ENCODE measurements at places on chromosomes 16 and 17.

DNA sequence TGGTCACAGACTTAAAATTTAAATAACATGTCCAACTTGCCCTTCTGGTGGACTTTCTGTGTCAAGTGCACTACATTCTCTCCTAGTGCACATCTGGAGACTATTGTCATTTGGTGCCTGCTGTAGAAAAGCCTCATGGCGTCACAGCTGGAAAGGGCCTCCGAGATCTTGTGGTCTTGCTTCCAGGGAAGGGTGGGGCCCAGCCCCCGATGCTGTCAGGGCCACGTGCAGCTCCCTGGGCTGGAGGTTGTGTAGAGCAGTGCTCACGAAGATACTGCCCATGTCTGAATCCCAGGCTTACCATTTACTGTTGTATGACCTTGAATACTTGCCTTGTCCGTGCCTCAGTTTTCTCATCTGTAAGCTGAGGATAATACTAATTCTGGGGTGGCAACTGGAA lies 6.8 kb upstream of the MPRIP start:
- no peak for DNase-seq

DNA sequence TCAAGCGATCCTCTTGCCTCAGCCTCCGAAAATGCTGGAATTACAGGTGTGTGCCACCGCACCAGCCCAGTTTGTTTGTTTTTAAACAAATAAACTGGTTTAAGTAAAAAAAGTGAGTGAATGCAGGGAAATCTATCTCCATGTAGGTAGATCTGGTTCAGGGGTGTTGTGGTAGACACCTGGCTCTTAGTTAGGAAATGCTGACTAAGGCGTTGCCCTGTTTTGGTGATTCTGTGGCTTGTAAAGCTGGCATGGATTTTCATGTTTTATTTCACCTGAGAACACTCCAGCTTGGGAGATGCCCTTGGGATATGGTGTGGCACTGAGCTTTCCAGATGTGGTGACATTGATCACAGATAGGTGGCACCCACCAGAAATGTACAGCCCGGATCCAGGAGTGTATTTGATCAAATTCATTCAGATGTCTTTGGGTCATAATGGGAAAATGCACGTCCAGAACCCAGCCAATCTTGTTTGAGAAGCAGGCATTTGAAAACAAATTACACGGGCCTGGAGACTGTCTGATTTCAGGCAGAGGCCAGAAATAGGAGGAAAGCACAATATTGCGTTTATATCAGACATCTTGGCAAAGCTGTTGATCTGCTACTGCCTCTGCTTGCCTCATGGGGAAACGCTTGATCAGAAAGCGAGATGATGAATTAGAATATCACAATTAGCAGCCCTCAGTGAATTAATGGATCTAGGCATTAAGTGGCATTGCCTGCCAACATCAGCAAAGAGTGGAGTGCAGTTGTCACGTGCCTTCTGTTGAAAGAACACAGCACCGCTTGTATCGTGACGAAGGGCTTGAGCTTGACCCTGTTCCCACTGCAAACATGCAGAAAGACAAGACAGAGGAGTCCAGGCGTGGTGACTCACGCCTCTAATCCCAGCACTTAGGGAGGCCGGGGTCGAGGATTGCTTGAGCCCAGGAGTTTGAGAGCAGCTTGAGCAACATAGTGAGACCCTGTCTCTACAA lies 7.3 kb upstream of the IL34 start:
- DNase-seq: peak; percentile 90

GRCh38 chr16:57501492-57501891 lies 15.2 kb upstream of the DOK4 start:
- DNase-seq: no peak

DNA sequence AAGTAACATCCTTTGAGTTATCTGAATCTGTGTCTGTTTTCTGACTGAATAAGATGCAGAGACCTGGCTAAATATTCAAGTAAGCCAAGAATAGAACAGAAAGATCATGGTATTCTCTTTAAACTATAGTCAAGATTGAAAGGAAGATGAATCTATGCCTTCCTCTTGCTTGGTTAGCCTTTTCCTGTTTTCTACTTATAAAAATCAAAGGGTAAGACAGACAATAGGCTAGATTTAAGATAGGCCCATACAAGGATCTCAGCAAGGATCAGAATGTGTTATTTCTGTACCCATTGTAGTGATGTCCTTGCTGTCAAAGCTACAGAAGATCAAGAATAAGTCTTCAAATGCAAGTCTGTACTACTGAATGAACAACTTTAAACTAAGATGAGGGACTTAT lies 7.0 kb upstream of the CDR2 start:
- no peak for DNase-seq

- peak; percentile 83 for DNase-seq
Observed at GRCh38 chr17:42937712-42938596, 26.3 kb downstream of the AARSD1 start.

Data from foreskin fibroblast (primary cell).